ENCODE measurements at places on chromosomes 6 and 20. TPM values are rescaled to one million over a fixed set of nuclear protein-coding genes. Genes with fewer than 3 reads are reported as not detected.

Gene METTL24
- total RNA-seq = not detected

Gene PRSS35
- 0.07 TPM for total RNA-seq

Gene SEMG1
- total RNA-seq = not detected

Gene SLC17A2
- total RNA-seq = not detected

Gene BPI
- not detected for total RNA-seq

Gene HLA-DRB5
- total RNA-seq = not detected

Gene SLC22A7
- total RNA-seq = not detected

Gene PPIL6
- 3.9 TPM for total RNA-seq

Gene SPINT3
- total RNA-seq = not detected

Gene SOX18
- 1.8 TPM for total RNA-seq

Gene STX11
- 2.0 TPM for total RNA-seq

Gene BANF2
- total RNA-seq = not detected

Gene CNR1
- 0.46 TPM for total RNA-seq

Gene SCP2D1
- not detected for total RNA-seq

Gene CGA
- total RNA-seq = 0.48 TPM

Gene PHACTR1
- not detected for total RNA-seq

Gene SLA2
- 0.10 TPM for total RNA-seq

Gene MMP24
- 34.6 TPM for total RNA-seq

Gene LAMA5
- 462 TPM for total RNA-seq

Gene GABRR1
- total RNA-seq = not detected

Gene AIG1
- 26.0 TPM for total RNA-seq

Gene CDH4
- total RNA-seq = 7.7 TPM

Gene RAET1L
- 0.44 TPM for total RNA-seq

Gene TMEM63B
- total RNA-seq = 15.8 TPM

Gene LY6G6C
- total RNA-seq = not detected

Gene TFAP2D
- total RNA-seq = not detected

Gene GSTA1
- total RNA-seq = not detected

Measured in A549 treated with GW870086 at 1 μM for 4 hours (cell line).